ENCODE measurements at places on chromosomes 4 and X. TPM values are rescaled to one million over a fixed set of nuclear protein-coding genes. Genes with fewer than 3 reads are reported as not detected.
A peak's percentile ranks its signal among the peaks of the same experiment; 100 is the strongest.

CXCL8 gene
- total RNA-seq, result 3.8 TPM

- ATAC-seq, result peak; percentile 57
These were observed 62.5 kb downstream of the WFS1 start for GRCh38 chr4:6332042-6332668.

GRID2 gene
- total RNA-seq, result 0.11 TPM

GRCh38 chr4:17502756-17503155, 9.1 kb downstream of the QDPR start:
- no peak for ATAC-seq
